ENCODE measurements at places on chromosomes 12 and 14.

GRCh38 chr14:58395562-58395811 is 243 bp upstream of the TOMM20L start:
- DNase-seq: no peak

GRCh38 chr14:102508410-102508773 is 1.2 kb downstream of the ANKRD9 start:
- DNase-seq: peak; percentile 82

GRCh38 chr12:63319386-63319785 is 168.4 kb upstream of the AVPR1A start:
- peak; percentile 75 for DNase-seq

GRCh38 chr14:100303179-100303578 is 3.1 kb downstream of the SLC25A29 start:
- no peak for DNase-seq

GRCh38 chr12:124557518-124558223 is 9.7 kb downstream of the NCOR2 start:
- no peak for DNase-seq

- no peak for DNase-seq
Observed at GRCh38 chr14:20706657-20707355, 18.2 kb downstream of the ANG start.

GRCh38 chr14:93089521-93090269 is 26.0 kb downstream of the ITPK1 start:
- DNase-seq: no peak

GRCh38 chr14:87888136-87888999 is 104.6 kb downstream of the GALC start:
- DNase-seq: no peak

- peak; percentile 45 for DNase-seq
Observed at GRCh38 chr12:48351022-48351708, 446 bp upstream of the ZNF641 start.

GRCh38 chr12:6821591-6822425 is at the start of gene GPR162:
Gene GPR162 (plus strand): TSS chr12:6821821. CDS start chr12:6823899, 2,078 bp downstream.
- DNase-seq: no peak

- no peak for DNase-seq
Observed at GRCh38 chr14:99128185-99128584, 143.8 kb downstream of the BCL11B start.

GRCh38 chr14:82755476-82755875 is 1221.8 kb upstream of the SEL1L start:
- DNase-seq: no peak

DNA sequence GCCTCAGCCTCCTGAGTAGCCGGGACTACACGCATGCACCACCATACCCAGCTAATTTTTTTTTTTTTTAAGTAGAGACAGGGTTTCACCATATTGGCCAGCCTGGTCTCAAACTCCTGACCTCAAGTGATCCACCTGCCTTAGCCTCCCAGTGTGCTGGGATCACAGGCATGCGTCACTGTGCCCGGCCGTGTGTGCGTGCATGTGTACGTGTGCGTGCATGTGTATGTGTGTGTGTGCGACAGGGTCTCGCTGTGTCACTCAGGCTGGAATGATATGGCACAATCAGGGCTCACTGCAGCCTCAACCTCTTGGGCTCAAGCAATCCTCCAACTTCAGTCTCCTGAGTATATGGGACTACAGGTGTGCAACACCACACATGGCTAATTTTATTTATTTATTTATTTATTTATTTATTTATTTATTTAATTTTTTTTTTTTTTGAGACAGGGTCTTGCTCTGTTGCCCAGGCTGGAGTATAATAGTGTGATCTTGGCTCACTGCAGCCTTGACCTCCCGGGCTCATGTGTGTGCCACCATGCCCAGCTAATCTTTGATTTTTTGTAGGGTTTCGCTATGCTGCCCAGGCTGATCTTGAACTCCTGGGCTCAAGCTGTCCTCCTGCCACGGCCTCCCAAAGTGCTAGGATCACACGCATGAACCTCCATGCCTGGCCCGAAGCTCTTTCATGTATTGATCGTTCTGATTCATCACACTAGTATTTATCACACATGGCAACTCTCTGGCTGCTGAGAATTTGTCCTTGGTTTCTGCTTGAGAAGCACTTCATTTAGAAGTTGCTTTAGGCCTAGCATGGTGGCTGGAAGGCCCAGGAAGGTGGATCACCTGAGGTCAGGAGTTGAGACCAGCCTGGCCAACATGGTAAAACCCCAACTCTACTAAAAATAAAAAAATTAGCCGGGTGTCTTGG is 35.9 kb upstream of the CLIP1 start:
- no peak for DNase-seq

DNA sequence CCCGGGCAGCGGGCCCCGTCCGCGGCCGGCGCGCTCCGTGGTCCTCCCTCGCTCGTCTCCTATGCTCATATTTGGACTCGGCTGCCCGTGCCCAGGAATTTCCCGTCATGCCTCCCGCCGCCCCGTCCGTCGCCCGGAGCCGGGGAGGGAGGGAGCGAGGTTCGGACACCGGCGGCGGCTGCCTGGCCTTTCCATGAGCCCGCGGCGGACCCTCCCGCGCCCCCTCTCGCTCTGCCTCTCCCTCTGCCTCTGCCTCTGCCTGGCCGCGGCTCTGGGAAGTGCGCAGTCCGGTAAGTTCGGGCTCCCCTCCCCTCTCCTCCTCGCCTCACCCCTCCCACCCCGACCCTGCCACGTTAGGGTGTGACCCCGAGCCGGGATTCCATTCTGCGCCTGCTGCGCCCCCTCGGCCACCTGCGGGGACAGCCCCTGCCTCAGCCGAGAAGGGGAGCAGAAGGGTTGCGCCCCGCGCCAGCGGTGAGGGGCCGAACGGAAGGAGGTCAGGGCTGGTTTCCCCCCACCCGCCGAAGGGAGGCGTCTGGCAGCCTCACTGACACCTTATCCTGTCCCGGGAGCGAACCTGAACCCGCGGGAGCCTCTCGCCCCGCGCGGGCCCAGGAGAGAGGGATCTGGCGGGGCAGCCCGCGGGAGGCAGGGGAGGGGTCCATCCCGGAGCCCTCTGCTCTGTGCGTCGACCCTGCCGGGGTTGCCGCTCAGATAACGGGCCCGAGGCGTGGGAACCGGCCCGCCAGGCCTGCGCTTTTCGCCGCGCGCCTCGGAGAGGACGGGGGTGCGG is at the start of gene MSRB3:
Gene MSRB3 (plus strand): TSS at position 108 of the 793 bp plus-strand sequence. CDS start 29,897 bp downstream, outside the sequence.
- DNase-seq: peak; percentile 77

DNA sequence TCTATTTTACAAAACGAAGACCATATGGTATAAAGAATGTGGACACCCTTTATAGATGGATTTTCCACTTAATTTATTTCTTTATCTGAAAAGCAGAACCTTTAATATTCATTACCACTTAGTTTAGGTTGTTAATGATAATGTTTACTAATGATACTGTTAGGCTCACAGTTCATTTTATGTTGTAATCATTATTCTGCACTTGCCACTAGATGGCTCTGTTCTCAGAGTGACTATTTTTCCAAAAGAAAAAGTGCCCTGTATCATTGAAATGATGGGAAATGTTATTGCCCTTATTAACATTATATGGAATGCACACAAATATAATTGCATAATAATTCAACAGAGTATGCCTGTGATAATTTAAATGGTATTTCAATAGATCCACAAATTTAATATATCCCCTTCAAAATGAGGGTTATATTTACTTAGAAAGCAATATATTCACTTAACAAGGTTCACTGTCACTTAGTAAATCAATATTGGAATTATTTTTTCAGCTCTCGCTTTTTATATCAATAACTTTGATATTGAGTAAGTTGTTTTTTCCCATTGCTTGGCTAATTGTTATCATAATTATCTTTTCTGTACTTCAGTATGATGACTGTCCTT is 95.7 kb downstream of the PDE3A start:
- DNase-seq: peak; percentile 15

GRCh38 chr12:110983811-110984210 is 63.4 kb upstream of the MYL2 start:
- no peak for DNase-seq

GRCh38 chr14:104856157-104856868 is 8.8 kb upstream of the CEP170B start:
- no peak for DNase-seq

DNA sequence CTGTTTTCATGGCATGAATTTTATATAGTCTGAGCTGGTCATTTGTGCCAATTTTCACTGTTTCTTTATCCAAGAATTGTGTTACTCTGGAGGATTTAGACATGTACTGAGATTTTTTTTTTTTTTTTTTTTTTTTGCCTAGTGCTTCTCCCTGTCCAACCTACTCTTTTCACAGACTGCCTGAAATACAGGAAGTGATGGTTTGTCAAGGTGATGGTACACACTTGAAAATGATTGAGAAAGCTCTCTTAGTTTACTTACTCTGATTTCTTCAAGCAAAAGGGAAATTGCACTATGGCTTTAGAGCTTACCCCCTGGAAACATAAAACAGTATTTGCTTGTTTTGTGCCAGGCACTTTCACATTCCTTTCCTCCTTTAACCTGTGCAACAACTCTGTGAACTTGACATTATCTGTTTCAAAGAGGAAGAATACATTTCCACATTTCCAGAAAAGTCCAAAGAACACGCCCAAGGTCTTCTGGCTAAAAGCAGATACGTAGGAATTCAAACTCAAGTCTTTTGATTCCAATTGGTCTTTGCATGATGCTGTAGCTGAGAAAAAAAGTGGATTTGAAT is 181.1 kb downstream of the SLC15A5 start:
- no peak for DNase-seq
